M059J (cell line): ENCODE measurements at places on chromosomes 1 and 21. TPM values are rescaled to one million over a fixed set of nuclear protein-coding genes. Genes with fewer than 3 reads are reported as not detected.

S100A3 gene
- total RNA-seq = 5.2 and 5.8 TPM in 2 replicates

AQP10 gene
- total RNA-seq = not detected in 2 replicates

VWA5B1 gene
- total RNA-seq = not detected in 2 replicates

GRCh38 chr1:192399161-192399560, 82.4 kb downstream of the RGS21 start:
- DNase-seq = no peak

DNA sequence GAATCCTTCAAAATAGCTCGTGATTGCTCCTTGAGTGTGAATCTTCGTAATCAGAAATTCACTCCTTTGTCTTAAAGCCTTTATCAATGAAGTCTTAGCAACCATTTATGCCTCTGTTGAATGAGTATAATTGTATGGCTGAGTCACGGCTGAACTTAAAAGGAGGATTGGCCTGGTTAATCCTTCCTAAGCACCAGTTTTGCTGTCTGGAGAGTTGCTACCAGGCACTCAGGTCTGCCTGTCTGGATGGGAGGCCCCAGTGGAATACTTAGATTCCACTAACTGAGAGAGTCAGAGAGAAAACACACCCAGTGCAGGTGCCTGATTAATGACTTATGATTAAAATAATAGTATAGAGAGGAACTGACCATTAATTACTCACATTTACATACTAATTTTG, 7.6 kb upstream of the HHAT start:
- DNase-seq = no peak

DNA sequence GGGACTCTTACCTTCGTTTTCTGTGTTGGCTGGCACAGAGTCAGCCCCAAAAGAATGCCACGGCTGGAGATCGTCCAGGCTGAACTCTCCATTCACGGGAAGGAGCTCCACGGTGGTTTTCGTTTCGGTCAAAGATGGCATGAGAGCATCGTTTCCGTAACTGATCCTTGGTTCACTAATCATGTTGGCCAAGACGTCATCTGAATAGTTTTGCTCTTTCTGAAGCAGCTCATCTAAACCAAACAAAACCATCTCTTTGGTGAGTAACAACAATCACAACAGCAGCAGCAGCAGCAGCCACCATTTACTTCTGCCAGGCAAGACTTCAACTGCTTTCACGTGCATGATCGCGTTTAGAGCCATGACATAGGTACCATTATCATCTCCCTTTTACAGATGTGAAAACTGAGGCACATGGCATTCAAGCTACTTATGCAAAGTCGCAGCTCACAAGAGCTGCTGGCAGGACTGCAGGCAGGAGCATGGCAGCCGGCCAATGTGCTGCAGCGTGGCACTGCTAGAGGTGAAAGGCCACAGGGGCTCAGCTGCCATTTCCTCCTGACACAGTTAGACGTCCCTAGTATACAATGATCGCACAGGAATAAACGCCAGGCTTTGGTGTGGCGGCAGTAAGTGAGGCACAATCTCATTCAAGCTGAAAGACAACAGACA, 177.1 kb downstream of the GABPA start:
- no peak for DNase-seq

- peak; percentile 36 for DNase-seq
Observed at GRCh38 chr1:210726621-210727020, 397.9 kb downstream of the HHAT start.

- DNase-seq = no peak
Observed at GRCh38 chr1:157844089-157844830, 2.7 kb upstream of the CD5L start.

DNA sequence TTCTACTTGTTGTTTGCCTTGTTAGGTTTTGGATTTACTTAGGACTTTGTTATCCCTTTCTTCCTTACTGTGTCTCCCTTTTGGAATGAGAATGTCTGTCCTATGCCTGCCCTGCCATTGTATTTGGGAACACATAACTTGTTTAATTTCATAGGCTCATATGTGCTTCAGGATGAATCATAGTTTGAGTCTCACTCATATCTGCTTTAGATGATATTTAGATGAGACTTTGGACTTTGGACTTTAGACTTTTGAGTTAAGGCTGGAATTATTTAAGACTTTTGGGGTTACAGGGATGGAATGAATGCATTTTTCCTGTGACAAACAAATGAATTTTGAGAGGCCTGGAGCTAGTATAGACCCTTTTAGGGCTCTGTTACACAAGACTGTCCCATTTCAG, 33.4 kb downstream of the PSMG1 start:
- no peak for DNase-seq

DNA sequence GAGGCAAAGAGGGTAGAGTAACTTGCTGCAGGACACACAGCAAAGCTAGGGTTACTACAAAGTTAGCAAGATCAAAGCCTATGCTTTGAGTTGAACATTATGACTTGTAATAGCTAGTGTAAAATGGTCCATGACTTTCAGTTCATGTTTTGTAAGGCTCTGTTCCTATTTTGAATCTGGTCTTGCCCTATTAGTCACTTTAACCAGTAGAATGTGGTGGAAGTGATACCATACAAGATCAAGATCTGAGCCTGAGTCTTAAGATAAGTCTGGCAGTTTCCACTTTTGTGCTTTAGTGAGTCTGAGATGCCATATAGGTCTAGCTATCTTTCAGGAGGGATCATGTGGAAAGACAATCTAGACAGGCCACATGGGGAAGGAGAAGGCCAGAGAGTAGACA, 282.1 kb upstream of the BRINP3 start:
- no peak for DNase-seq

DNA sequence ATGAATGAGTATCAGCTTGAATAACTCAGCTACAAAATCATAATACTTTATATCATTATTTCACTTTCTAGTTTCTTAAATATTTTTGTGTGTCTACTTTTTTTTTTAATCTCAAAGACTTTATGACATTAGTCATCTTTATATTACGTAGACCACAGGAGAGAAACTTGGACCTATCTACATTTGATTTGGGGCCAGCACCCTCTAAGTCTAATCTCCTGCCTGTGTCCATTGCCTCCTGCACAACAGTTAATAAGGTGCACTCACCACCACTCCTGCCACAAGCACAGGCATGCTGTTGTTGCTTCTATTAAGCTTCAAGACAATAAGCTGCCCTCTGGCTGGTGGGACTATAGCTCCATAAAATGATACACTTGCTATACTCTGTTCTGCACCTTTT, 70.4 kb downstream of the DIRAS3 start:
- DNase-seq = peak; percentile 32

RGS4 gene
- 80.4 and 84.8 TPM in 2 replicates for total RNA-seq

GRCh38 chr1:221644145-221644448, 97.8 kb downstream of the DUSP10 start:
- DNase-seq = no peak

DNA sequence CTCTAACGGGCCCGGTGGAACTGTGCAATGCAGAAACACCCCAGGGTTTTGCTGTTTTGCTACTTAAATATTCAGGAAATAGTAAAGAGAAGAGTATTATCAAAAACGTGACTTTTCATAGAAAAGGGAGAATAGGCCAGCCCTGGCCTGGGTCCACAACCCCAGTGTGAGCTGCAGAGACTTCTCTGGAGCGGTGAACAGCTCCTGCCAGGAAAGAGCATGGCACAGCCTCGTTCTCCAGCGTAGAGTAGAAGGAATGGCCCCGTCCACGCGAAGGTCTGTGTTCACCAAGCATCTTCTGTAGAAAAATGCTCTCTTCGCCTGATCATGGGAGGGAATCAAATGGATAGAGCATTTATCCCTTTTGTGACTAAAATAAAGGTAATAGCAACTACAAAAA, 51.4 kb downstream of the PDE9A start:
- DNase-seq = no peak

- peak; percentile 66 for DNase-seq
Observed at GRCh38 chr21:31710586-31710985, 21.3 kb downstream of the SCAF4 start.

GRCh38 chr21:36200081-36200561, 43.5 kb downstream of the DOP1B start:
- no peak for DNase-seq

DNA sequence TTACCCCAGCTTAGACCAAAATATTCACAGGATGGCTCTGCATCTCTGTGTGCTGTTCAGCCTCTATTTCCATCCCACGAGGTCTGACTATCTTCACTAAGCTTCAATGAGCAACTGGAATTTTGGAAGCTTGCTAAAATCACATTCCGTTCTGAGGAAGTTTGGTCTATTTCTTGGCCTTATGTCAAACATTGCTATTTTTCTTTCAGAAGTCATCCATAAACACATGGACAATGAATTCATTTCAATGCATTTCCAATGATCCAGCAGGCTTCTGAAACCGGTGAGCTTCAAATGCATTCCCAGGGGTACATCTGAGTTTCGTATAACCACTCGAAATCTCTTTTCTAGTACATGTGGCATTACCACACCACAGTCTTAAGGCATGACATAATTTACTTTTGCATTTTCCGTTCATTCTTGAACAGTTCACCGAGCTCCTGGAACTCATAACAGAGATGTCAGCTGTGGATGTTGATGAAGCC, 294.1 kb upstream of the KAZN start:
- peak; percentile 30 for DNase-seq

DNA sequence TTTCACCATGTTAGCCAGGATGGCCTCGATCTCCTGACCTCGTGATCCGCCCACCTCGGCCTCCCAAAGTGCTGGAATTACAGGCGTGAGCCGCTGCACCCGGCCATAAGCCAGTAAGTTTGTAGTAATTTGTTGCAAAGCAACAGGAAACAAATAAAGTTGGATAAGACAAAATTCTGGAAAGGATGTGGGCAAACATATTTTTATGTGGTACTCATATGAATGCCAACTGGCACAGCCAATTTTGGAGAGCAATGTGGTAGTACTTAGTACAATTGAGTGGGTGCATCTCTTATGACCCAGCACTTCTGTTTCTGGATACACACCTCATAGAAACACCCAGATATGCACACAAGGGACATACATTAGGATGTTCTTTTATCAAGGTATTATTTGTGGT, 8.4 kb upstream of the IL12RB2 start:
- DNase-seq = peak; percentile 55

DNA sequence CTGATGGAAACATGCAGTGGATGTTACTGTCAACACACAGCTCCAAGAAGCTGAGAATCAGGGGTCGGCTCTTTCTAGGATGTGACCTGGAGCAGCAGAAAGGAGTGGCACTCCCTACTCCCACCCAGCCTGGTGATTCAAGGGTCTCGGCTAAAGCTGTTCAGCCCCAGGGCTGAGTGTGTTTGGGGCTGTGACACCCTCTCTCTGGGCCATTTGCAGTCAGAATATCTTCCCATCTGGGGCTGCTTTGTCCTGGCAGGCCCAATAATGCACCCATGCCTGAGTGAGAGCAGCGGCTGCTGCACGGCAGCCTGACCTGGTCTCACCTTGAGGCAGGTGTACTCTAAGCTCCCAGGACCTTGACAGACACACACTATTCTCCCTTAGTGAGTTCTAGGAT, 52.5 kb upstream of the AJAP1 start:
- DNase-seq = no peak

- no peak for DNase-seq
Observed at GRCh38 chr21:46542588-46543124, 62.2 kb downstream of the S100B start.

AK5 gene
- total RNA-seq = 3.7 and 5.6 TPM in 2 replicates

- DNase-seq = no peak
Observed at GRCh38 chr1:161069241-161069640, 450 bp downstream of the ARHGAP30 start.

GRCh38 chr1:242455052-242455361, 69.5 kb downstream of the PLD5 start:
- no peak for DNase-seq

DNA sequence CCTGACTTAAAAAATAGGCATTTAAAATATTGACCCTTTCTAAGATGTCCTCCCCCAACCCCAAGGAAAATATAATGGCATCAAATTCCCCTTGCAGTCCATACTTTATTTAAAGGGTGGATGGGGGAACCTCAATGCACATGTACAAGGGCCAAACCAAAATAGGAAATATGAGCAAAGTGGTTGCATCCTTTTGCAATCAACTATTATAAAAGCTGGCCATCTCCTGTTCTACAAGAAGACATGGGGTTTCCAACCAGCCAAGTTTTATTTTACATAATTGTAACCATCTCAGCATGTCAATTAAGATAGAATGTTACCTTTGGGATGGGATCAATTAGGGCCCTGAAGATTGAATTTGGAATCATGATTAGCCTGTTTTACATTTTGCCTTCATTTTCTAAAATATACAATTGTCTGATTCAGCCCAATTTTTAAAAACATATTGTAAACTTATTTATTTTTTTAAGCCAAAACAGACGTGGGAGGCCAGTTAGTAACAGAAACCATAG, 146.7 kb upstream of the NFIA start:
- DNase-seq = no peak

DNA sequence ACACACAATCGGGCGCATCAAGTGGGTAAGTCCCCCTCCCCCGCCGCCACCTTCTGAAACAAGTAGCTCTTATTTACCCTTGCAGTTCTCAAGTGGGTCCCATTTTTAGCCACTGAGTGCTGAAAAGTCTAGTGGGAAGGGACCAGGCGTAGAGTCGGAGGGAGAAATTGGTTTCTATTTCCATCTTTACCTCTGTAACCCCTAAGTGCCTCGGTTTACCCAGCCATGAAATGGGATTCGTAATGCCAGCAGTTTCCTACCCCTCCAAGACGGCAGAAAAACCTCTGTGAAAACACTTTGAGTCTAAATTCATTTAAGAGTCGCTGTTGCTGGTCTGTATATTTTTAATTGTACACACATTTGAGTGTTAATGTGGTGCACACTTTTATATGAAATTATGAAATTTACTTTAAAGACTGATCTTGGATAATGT, 928 bp downstream of the TLCD4 start:
- no peak for DNase-seq

DNA sequence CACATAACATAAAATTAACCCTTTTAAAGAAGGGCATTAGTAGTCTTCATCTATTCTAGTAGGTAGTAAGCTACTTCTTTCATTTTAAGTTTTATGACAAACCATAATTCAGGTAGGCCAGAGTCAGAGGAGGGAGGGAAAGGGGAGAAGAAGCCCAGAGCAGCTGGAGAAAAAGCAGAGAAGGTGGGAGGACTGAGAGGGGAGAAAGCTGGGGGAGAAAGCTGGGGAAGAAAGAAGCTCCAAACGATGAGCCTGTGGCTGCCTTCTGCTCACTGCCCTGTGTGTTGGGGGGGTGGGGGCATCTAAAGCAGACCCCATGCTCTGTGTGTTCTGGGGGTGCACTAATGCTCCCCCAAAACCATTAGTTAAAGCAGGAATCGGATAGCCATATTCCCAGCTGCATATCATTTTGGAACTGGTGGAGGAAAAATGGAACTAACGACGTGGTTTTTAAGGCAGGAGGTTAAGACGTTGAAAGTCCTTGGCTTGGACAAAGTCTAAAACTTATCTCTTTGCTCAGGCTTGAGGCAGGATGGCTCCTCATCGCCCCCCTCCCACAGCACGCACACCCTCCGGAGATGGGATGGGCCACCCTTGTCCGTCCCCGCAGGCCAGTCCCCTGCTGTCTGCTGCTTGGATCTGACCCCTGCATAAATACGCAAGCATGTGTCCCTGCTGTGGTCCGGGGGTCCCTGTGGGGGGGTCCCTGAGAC, 184.2 kb downstream of the DYRK1A start:
- DNase-seq = no peak
